ENCODE measurements at places on chromosomes 11 and 22.
A peak's percentile ranks its signal among the peaks of the same experiment; 100 is the strongest.

DNA sequence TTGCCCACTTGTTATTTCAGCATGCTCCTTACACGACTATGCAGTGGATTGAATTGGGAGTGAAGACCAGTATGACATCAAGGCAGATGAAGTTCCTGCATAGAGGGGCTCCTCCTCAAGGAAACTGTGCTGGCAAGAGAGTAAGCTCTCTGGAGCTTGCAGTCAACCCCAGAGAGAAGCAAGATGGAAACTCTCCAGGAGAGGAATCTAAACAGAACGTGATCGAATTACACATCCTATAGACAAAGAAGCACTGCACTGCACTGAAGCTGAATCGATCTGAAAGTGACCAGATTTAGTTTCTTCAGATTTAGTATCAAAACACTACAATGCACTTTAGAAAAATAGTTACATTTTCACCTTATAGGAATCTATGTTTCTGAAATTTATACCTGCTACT, 947.7 kb upstream of the TENM4 start:
- no peak for DNase-seq

- DNase-seq = no peak
Observed at GRCh38 chr11:118010738-118011461, 24.7 kb downstream of the IL10RA start.

GRCh38 chr22:27911330-27911729, 7.7 kb downstream of the PITPNB start:
- no peak for DNase-seq

DNA sequence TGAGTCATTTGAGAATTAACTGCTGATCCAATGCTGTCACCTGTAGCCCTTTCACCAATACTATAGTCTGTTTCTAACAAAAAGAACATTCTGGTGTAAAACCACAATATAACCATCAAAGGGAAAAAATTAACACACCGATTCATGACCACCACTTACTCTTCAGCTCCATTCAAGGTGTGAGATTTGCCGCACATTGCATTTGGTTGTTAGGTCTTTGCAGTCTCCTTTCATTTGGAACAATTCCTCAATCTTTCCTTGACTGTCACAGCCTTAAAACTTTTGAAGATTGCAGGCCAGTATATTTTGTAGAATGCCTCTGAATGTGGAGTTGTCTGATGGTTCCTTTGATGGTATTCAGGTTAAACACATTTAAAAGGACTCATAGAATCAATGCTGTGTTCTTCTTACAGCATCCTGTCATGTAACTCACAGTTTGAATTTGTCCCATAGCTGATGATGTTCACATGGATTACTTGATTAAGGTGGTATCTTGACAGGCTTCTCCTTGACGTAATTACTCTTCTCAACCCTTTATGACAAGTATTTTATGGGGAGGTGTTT, 63.6 kb downstream of the TNRC6B start:
- DNase-seq = peak; percentile 87

DNA sequence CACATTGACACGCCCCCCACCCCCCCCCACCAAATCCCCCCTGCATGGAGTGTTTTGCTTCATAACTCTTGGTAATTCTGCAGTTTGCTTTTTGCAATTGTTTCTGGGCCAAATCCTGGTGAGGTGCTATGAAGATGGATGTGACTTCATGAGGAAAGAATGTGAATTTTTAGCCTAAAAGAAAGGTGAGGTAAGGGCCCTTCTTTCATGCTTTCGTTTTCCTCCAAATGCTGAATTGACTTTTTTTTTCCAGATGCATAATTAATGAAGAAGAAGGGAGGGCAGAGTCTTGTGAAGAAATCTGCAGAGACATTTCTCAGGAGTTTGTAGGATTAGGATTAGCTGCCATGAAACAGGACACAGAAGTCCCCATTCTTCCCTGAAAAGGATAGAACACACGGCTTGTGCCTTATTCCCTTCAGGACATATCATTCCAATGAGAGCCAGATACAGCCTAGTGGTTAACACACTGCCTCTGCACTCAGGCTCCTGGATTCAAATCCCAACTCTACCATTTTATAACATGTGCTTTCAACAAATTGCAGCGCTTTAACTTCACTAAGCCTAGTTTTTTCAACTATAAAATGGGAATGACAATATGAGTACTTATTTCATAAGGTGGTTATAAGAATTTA, 19.6 kb upstream of the TBCEL start:
- DNase-seq = no peak

DNA sequence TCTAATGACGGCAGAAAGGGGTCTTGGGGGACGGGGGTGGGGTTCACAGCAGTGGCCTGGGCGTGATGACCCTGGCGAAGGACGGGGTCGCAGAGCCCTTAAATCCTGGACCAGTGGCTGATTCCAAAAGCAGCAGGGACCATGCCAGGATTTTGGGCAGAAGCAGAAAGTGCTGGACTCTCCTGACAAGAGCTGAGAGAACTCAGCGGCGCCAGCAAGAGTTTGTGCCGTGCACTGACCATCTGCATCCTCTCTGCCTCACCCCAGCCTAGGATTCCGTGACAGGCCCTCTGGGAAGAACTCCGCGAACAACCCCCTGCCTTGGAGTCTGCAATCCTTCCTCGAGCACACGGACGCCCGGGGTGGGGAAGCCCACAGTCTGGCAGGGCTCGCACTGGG, 644 bp upstream of the NDUFV1 start:
- DNase-seq = no peak

DNA sequence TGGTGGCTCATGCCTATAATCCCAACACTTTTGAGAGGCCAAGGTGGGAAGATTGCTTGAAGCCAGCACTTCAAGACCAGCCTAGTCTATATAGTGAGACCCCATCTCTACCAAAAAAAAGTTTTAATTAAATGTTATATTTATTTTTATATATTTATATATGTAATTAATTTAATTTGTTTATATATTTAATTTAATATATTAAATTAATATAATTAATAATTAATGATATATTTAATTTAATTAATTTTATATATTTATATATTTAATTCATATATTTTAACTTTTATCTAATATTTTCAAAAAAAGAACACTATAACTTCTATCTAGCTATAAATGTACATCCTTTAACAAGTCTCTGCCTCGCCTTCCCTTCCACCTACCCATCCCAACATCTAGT, 104.8 kb downstream of the PAX6 start:
- DNase-seq = no peak

DNA sequence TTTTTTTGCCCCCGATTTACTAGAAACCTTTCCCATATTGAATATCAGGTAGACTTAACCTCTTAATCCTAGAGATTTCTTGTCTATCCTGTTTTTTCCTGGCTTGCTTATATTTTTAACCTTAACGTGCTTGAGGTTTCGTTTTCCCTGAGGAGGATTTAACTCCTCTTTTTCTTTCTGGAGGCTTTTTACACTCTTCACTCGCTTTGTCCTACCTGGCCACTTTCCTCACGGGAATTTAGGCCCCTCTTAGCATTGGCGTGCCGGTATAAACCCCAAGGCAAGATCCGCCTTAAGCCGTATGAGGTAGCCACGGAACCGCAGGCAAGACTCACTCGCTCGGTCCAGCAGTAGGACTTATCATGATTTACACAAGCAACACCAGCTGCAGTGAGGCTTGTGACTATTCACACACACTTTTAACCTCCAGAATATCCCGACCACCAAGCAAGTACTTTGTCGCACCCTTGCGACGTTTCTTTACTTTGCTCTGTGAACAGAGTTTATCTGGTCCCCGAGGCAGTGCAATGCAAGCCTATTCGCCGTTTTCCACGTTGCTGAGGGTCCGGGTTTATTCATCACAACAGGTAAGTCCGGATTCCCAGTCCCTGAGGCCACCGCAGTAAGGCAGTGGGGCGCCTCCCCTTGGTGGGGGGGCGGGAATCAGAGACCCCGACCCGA, 20.6 kb upstream of the ALDH3B2 start:
- DNase-seq = no peak

- DNase-seq = no peak
Observed at GRCh38 chr11:20162824-20163782, 2.8 kb upstream of the DBX1 start.

DNA sequence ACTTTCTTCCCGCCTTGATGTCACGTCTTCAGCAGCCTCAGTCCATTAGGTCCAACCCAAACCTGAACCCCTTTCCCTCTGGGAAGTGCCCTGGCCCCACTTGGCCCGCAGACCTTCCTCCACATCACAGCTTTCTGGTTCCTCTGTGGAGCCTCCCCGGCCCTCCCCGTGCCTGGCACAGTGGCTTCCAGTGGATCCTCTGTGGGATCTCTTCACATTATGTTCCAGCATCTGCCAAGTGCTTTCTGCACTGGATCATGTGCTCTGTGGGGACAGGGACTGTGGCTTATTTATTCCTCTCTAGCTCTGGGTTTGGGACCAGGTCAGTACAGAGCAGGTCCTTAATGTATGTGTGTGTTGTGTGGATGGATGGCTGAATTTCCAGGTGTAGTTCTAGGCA, 30.9 kb downstream of the POLR3H start:
- DNase-seq = no peak

GRCh38 chr22:49934891-49935557, 16.6 kb downstream of the CRELD2 start:
- peak; percentile 86 for DNase-seq

DNA sequence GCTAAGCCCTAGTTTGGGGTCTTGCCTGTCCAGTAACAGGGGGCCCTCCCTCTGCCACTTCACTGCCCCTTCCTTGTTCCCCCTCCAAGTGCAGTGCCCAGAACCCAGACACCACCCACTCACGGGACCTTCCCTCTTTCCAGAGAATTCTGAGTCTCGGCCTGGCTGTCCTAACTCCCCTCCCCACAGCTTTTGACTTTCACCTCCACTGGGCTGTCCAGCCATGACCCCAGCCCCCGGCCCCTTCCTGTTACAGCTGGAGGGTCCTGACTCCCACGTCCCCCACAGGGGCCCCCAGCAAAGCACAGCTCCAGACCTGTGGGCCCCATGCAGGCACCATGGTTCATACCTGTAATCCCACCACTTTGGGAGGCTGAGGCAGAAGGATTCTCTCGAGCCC, 71.5 kb downstream of the BRD1 start:
- no peak for DNase-seq

DNA sequence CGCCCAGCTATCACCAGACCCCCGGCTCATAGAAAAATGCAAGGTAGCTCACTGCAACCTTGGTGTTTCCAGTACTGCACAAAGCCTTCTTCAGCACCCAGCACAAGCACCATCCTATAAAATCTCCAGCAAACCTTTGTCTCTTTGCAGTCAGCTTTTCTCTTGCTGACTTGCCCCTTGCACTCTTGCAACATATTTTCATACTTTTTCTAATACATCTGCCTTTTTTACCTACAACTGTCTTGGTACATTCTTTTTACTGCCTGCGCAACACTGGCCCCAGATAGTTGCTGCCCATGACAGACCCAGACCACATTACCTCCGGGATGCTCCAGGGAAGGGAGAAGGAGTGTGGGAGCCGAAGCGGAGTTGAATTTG, 142.4 kb downstream of the MPPED1 start:
- DNase-seq = no peak

- DNase-seq = no peak
Observed at GRCh38 chr11:123404676-123405075, 25.4 kb upstream of the GRAMD1B start.

GRCh38 chr22:31259798-31260473, 32.4 kb downstream of the PIK3IP1 start:
- no peak for DNase-seq

DNA sequence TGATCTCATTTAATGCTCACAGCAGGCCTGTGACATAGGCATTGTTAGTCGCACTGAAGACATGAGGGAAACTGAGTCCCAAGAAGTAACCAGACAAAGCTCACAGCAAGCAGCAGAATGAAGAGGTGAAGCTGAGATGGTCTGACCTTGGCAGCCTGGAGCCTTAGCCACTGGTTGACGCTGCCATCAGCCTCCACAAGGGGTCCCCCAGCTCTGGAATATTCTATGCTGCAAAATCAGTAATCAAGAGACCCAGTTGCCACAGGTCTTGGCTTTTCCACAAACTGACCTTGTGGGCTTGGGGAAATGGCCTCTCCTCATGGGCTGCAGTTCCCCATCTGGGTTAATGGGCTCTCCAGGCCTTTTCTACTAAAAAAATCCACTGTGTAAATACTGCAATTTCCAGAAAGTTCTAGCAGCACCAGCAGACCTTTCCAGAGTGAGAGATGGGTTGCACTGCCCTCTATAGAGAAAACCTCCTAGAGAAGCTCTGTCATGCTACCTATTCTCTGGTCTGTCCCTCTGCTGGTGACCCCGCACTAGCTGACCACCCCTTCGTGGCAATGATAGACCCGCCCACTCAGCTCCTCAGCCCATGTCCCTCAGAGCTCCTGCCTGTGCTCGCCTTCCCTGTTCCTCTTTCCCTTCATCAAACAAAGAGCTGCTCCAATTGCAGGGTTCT, 22.6 kb upstream of the ISX start:
- no peak for DNase-seq

DNA sequence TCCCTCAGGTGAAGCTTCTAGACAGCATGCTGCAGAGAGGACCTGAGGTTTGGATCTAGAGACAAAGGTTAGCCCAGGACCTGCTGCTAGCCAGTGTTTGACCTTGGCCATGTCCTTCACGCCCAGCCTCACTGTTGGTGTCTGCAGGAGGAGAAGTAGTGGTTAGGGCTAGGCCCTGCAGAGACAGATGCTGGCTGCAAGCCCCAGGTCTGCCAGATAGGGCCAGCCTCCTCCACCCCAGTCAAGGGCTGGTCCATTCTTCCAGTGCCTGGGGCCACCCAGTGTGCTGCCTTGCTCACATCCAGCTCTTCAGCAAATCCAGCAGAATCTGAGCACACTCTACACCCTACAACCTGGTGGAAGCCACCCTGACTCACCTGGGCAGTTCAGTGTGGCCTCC, 21.5 kb upstream of the MIEF1 start:
- DNase-seq = no peak

- no peak for DNase-seq
Observed at GRCh38 chr11:134471716-134472455, 59.8 kb upstream of the B3GAT1 start.

GRCh38 chr11:86726118-86726753, 53.8 kb upstream of the ME3 start:
- no peak for DNase-seq

DNA sequence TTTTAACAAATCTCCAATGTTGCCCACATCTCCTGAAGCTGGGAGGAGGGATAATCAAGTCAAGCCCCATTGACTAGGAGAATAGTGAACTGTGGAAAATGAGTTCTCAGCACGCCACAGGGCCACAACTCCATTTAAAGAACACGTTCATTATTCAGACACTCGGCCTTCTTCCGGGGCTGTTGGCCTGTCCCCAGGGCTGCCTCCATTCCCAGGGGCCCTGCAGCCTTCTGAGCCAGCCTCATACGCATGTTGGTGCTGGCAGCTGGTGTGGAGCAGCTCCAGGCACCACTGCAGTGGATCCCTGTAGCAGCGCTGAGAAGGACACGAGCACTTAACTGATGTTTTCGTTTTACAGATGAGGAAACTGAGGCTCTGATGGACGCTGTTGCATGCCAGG, 87.5 kb upstream of the RCN1 start:
- no peak for DNase-seq

DNA sequence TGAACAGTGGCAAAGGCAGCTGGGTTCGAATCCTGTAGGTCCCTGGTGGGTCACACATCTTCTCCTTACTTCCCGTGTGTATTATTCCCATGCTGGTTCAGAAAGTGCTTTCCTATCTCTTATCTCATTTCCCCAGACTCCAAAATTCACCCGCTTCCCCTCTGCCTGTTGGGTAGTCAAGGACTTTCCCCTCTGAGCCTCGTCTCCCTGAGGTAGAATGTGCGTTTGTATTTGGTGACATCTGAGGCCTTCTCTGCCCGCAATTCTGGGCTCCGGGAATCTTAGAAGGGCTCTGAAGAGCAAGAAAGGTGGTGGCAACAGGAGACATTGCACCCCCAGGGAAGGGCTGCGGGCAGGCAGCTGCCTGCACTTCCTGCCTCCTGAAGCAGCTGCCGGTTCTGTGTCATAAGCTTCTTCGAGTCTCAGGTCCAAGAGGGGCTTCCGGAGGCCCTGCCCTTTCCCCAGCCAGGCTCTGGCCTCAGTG, 5.9 kb downstream of the LRRC32 start:
- peak; percentile 13 for DNase-seq
